Left ventricle myocardium inferior (tissue), 1 donor: ENCODE measurements at places on chromosomes 5 and 9.

- DNase-seq = no peak
These were observed 63.2 kb downstream of the COL27A1 start for GRCh38 chr9:114218264-114219120.

GRCh38 chr5:27290172-27290571, 251.8 kb upstream of the CDH9 start:
- DNase-seq = no peak

DNA sequence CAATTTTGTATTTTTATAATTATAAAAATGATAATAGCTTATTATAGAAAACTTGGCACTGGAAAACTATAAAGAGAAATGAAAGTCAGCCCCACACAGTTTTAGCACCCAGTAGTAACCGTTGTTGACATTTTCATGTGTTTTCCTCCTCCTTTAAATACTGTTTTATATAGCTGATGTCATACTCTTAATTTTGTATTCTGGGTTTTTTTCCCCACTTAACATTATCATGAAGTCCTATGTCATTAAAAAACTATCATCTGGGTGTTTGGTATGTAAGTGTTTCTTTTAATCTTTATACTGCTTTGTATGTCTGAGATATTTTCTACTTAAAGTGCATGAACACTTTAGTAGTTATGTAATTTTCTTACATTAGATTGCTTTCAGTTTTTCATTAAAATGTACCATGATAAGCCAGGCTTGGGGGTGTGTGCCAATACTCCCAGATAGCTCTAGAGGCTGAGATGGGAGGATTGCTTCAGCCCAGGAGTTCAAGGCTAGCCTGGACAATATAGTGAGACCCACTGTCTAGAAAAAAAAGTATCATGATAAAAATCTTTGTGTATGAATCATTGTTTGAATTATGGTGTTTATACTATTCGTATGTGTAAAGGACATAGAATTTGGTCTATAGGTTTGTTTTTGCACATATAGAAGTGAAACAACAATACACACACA, 2.7 kb downstream of the RAD50 start:
- no peak for DNase-seq

DNA sequence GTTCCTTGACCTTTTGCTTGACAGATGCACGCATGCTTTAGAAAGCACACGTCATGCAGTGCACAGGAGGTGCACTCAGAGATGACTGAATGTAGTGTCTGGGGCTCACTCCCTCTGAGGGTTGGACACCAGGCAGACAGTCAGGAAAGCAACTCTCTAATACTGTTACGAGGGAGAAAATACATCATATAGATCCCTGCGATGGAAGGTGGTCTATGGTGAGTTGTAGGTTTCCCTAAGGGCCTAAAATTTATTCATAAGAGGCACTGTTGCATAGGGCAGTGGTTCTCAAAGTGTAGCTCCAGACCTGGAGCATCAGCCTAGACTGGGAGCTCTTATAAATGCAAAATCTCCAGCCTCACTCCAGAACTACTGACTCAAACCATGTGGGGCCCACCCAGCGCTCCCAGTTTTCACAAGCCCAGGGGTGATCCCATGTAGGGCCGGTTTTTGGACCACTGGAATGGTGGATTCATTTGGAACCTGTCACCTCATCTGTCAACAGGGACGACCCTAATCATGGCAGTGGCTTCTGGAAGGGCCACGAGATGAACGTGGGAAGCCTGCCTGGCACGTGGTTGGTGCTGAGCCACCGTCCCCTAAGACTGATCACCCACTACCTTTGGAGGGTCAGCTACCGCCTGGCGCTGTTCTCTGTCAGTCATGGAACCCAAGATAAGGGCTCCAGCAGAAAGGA, 16.8 kb upstream of the PHF19 start:
- DNase-seq = no peak

- no peak for DNase-seq
These were observed 443.4 kb downstream of the DTWD2 start for GRCh38 chr5:118544887-118545449.

DNA sequence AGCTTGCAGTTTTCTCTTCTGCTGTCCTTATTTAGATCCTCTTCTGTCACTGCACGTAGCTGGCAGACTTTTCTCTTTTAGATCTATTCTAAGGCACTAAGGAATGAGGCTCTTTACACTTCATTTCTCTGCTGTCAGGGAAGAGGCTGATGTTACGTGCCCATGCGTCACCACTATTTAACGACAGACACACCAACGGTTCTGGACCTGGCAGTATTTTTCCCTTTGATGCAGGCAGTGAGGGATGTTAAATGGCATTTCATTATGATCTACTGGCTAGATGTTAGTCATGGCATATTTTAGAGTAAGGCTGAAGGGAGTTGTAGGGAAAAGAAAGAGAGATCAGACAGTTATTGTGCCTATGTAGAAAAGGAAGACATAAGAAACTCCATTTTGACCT, 8.2 kb upstream of the CRHBP start:
- DNase-seq = no peak
